ENCODE measurements at places on chromosomes 13 and 19.

GRCh38 chr13:79245937-79246577 is 160.0 kb downstream of the RBM26 start:
- no peak for DNase-seq

GRCh38 chr13:38090913-38091312 is 221.3 kb upstream of the TRPC4 start:
- DNase-seq, result no peak

DNA sequence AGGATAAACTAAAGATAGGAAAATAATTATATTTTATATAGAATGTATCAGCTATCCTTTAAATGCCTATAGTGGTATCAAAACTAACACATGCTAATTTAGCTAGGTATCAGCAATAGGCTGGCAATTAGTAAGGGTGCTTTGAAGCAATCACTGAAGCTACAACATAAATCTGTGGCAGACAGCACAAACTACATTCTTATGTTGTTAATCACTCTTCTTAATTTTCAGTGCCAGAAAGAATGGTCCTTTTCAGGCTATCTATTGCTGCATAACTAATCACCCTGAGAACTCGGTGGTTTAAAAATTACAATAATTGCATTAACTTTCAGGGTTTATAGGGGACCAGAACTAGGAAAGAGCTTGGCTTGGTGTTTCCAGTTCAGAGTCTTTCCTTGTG is 963.1 kb downstream of the EFNB2 start:
- no peak for DNase-seq

GRCh38 chr13:113864273-113864890 is 506 bp upstream of the GAS6 start:
- DNase-seq, result no peak

DNA sequence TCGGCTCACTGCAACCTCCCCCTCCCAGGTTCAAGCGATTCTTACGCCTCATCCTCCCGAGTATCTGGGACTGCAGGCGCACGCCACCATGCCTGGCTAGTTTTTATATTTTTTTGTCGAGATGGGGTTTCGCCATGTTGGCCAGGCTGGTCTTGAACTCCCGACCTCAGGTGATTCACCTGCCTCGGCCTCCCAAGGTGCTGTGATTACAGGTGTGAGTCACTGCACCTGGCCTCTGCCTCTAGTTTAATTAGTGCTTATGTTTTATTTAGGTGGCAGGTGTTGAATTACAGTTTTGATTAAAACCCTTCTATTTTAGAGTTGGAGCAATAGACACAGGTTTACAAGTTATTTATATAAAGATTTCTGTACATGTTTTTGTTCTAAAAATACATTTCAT is 42.8 kb downstream of the ATP11A start:
- no peak for DNase-seq

GRCh38 chr13:27236478-27236877 is 14.9 kb upstream of the RPL21 start:
- no peak for DNase-seq

DNA sequence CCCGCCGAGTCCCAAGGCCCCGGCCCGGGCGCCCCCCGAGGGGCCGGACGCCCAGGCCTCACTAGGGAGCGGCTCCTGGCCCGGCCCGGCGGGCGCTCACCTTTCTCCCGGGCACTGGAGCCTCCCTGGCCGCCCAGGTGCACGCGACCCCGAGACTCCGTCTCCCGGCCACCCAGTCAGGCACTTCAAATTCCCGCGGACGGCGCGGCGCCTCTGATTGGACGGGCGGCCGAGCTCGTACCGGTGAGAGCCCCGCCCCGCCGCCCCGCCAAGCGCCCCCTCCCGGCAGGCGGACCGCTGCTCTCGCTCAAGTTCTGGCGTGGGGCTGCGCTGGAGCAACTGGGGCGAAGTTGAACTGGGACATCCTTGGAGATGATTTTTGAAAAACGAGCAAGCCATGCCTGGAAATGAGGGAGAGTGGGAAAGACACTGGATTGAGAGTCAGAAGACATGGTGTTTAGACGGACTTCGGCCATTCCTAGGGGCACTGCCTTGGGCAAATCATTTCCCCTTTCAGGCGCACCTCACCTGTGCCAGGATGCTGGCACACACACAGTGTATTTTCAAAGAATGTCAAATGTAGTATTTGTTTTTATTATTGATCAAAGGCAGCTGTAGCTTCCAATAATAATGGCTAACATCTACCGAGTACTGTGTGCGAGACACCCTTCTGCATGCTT is 485.3 kb downstream of the UQCRFS1 start:
- DNase-seq, result peak; percentile 83

DNA sequence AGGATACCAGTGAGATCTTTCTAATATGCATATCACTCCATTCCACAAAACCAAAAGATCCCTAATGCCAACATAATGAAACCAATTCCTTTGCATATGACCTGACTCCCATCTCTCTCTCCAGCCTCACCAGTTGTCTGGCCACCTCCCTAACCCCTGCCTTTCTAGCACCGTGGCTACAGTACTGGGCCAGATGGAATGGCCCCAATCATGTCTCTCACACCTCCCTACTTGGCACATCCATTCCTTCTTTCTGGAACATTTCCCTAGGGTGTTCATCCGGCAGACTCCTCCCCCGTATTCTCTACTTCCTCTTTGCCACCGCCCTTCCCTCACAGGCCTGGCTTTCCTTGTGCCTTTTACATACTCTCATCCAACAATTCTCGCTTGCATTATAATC is 62.0 kb downstream of the GPALPP1 start:
- DNase-seq, result no peak

DNA sequence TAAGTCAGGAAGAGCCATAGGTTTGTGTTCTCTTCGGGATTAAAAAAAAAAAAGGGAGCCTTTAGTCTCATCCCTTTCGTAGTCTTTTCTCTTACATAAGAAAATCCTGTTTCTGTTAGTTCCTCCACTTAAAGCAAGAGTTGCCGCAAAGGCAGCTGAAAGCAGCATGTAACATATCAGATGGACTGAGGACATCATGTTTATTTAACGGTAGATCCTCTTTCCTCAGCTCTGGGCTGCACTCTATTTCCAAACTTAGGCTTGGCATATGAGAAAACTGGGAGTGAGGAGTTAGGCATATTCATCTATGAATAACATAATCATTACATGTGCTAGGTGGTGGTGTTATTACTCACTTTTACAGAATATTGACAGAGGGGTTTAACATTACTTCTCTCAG is 391.2 kb downstream of the KLF12 start:
- no peak for DNase-seq

- no peak for DNase-seq
Measured at GRCh38 chr19:1718420-1719291, 34.6 kb upstream of the ONECUT3 start.

GRCh38 chr13:51637852-51638215 is 53.6 kb downstream of the WDFY2 start:
- no peak for DNase-seq

DNA sequence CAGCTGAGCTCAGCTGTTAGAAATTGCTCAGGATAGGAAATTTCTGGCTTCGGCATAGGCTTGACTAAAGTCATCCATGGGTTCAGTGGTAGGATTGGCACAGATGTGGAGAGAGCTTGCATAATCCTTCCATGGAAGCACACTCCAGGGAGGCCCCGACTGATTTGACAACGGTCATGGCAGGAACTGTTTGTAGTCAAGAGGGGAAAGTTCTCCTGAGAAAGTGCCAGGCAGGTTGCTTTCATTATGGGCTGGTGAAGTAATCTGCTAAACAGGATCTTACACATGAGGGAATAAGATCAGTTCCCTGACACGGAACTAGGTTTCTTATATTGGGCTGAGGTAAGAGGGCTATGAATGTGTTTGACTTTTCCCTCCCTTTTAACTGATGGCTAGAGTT is 120.1 kb downstream of the RGCC start:
- no peak for DNase-seq

GRCh38 chr13:107200491-107200890 is 632.6 kb upstream of the ARGLU1 start:
- no peak for DNase-seq

- DNase-seq, result no peak
Measured at GRCh38 chr19:52648336-52649016, 10.3 kb upstream of the ZNF83 start.

DNA sequence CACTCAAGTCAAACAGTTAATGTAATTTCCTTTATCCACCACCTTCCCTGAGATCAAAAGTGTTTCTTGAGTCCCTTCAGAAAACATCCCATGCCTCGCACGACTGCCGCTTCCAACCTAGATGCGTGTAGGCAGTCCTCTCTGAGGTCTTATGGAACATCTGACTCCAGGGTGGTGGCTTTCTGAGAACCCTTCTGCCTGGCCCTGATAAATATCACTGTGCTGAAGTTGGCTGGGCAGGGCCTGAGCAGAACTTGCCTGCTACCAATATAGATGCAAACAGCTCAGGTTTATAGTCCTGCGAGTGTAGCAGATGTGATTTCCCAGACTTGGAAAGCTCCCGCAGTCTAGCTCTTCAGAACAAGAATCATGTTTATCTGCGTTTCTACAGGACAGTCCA is 61.1 kb upstream of the GPR12 start:
- no peak for DNase-seq

DNA sequence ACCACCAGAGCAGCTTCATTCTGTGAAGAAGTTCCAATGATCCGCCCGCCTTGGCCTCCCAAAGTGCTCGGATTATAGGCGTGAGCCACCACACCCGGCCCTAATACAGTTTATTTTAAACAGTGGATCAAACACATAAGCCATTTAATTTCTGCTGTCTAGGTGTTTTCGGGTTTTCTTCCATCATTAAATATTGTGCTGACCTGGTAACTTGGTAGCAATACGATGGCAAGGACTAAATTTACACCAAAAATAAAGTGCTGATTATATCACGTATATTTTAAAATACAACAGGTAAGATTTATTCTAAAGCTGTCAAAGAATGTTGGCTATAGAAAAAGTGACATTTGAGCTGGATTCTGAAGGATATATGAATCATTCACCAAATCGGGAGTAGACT is 1.3 kb downstream of the MED4 start:
- no peak for DNase-seq

- DNase-seq, result no peak
Measured at GRCh38 chr13:78409172-78409571, 194.2 kb downstream of the POU4F1 start.
